ENCODE measurements at places on chromosomes 4 and X. TPM values are rescaled to one million over a fixed set of nuclear protein-coding genes. Genes with fewer than 3 reads are reported as not detected.
A peak's percentile ranks its signal among the peaks of the same experiment; 100 is the strongest.

The FAM193A gene
- total RNA-seq: 25.3 TPM

The DCAF4L1 gene
- total RNA-seq: 0.35 TPM

The ADH1A gene
- total RNA-seq: 11.8 TPM

The CDS1 gene
- 0.29 TPM for total RNA-seq

The SYNPO2 gene
- total RNA-seq: 89.8 TPM

DNA sequence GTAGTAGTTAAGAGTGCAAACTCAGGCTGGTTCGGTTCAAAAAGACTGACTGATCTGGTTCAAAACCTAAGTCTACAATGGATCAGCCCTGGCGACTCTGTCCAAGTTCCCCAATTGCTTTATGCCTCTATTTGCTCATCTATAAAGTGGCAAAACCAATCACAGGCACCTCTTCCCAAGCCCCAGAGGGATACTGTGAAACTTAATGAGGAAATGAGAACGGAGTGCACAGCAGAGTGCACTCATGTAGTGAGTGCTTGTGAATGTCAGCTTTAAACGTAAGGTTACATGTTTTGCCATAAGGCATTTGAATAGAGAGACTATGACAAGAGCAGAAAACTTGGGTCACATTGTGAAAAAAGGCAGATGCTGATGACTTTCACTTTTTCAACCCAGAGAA, 199.7 kb upstream of the KLF3 start:
- DNase-seq: no peak

DNA sequence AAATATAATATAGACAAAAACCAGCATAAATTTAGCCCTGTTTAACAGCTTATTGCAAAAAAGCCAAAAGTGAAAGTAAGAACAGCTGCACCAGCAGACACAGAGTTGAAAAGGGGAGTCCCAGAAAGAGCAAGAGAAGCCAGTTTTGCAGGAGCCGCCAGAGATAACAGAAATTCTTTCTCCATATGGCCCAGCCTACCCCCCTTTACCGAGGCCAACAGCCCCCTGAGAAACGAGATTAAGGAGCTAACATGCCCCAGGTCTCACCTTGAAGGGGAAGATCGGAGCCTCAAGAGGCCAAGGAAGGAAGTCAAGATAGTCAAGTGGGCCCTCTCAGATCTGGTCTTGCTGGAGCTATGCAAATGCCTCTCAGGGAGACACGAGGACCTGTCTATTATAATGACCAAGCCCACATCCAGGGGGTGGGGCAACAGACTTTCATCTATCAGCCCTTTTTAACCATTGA, 4.8 kb downstream of the ACOX3 start:
- no peak for DNase-seq

- DNase-seq: no peak
These were observed 580 bp upstream of the MMGT1 start for GRCh38 chrX:135974279-135974856.

GRCh38 chr4:74969507-74970474, 36.9 kb downstream of the PARM1 start:
- no peak for DNase-seq

DNA sequence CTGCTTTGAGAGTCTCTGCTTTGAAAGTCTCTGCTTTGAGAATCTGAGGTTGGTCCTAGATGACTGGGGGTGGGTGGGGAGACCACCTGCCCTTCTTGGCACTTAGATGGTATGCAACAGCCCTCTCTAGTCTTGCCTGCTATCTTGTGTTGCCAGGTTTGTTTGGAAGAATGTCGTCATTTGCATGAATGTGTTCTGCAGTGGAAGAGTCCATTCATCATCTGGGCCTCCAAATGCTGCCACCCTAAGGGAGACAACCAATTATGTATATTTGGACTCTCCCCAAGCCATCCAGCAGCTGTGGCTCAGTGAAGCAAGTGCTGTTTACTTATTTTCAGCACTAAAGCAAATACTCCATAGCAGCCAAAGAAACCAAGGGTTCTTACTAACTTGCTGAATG, 44.6 kb upstream of the TRPC5OS start:
- no peak for DNase-seq

DNA sequence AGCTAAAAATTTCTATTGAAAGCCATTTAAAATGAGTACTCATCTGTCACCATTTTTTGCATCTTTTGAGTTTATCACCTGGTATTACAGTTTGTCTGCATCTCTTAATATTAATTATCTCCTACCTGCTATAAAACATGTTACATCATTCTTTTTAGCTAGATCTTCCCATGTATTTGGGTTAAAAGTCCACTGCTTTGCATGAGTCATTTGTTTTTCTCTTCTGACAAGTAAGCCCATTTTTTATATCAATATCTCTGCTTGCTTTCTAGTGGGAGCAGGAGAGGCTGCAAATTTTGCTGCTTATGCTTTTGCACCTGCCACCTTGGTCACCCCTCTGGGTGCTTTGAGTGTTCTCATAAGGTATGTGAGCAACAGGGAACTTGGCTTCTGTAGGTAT, 16.1 kb downstream of the NIPAL1 start:
- no peak for DNase-seq

DNA sequence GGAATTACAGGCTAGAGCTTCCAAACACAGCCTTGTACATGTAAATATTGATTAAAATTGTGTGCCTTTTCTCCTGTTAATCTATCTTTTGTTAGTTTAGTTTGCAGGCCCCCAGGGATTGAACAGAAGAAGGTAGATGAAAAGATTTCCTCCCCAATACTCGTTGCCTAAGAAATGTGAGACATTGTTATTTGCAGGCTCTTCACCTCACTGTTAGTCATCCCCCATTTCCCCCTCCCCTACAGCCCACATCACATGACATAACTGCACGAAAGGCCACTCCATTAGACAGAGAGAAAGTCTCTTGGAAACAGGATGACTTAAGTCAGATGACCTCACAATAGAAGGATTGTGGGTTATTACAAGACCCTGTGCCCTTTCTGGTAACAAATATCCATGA, 13.3 kb upstream of the MID1 start:
- DNase-seq: no peak

DNA sequence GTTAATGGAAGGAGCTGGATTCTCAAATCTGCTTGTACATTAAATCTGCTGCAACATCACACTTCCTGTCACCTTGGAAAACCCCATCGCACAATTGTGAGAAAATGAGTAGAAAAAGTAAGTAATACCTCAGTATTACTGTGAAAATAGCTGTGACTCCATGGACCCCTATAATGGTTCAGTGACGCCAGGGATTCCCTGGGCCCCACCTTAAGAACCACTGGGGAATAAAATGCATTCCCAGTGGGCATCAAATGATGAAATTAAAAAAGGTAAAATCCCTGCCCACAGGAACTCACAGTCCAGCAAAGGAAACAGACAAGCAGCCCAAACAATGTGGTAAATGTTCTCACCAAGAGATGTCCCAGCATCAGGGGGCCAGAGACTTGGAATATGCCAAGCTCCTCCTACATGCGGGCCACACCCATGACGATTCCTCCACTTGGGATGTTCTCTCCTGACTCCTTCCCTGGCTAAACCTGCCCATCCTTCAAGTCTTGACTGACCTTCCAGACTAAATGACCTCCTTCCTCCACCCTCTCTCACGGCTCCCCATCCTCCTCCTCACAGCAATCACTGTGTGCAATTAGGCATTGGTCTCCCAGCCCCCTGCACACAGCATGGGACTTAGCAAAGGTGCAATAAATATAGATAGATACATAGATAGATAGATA, 2.6 kb downstream of the EVC2 start:
- DNase-seq: peak; percentile 51
